DMS53 (cell line): ENCODE measurements at places on chromosomes 13 and 19.

- DNase-seq, result peak; percentile 93
Observed at GRCh38 chr19:55452749-55453346, 8.6 kb downstream of the ISOC2 start.

DNA sequence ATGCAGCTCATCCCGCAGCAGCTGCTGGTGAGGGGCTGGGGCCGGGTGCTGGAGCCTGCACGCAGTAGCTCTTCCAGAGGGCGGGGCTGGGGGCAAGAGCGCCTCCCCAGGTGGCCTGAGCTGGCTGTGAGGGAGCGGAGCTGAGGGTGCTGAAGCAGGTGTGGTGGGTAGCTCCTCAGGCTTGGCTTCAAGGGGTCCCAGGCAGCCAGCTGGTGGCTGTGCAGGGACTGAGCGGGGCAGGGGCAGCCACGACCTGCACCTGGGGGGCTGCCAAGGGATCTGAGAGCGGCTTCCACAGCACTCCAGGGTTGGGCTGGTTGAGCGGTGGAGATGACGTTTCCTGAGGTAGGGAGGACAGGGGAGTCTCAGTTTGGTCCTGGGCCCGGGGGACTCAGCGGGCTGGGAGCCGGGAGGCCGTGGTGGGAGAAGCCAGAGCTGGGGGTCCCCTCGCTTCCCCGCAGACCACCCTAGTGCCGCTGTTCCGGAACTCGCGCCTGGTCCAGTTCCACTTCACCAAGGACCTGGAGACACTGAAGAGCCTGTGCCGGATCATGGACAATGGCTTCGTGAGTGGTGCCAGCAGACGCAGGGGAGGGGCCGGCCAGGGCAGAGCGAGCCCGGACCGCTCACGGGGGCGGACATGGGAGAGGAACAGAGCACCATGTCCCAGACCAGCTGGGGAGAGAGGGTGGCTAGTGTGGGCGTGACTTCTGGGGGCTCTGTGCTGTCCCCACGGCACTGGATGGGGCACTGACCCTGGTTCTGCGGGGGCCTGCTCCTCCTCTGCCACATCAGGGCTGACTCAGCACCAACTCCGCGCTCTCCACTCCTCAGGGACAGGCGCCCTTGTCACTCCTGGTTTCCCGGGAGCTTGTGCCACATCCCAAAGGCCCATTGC is 7.4 kb downstream of the PTOV1 start:
- peak; percentile 35 for DNase-seq

DNA sequence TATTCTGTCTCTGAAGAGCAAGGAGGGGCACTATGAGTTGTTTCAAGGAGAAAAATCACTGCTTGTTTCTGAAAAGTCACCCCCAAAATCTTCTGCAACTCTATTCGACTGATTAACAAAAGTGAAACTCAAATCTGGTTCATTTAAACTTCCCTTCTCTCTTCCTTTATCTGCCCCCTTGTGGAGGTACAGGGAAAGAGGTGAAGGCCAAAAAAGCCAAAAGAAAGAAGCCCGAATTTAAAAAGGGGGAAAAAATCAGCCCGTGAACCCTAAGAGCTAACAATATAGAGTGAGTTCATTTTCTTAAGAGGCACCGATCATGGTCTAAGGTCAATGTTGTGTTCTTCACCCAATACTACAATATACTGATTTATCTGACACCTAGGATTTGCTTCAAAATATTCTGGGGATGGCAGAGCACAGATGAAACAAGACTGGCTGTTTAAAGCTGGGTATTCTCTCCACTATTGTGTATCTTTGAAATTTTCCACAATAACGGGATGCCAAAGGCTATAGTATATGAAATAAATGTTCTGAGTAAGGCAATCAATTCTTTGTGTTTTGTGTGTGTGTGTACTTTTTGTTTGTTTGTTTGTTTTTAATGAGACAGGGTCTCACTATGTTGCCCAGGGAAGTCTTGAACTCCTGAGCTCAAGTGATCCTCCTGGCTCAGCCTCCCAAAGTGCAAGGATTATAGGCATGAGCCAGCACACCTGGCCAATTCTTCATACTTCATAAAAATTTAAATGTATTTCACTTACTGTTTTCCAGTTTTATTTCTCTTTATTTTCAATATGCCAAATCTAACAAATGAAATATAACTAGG is 55.0 kb upstream of the EEF1AKMT1 start:
- DNase-seq, result peak; percentile 74

GRCh38 chr19:35117116-35117515 is 1.5 kb downstream of the FXYD3 start:
- no peak for DNase-seq

DNA sequence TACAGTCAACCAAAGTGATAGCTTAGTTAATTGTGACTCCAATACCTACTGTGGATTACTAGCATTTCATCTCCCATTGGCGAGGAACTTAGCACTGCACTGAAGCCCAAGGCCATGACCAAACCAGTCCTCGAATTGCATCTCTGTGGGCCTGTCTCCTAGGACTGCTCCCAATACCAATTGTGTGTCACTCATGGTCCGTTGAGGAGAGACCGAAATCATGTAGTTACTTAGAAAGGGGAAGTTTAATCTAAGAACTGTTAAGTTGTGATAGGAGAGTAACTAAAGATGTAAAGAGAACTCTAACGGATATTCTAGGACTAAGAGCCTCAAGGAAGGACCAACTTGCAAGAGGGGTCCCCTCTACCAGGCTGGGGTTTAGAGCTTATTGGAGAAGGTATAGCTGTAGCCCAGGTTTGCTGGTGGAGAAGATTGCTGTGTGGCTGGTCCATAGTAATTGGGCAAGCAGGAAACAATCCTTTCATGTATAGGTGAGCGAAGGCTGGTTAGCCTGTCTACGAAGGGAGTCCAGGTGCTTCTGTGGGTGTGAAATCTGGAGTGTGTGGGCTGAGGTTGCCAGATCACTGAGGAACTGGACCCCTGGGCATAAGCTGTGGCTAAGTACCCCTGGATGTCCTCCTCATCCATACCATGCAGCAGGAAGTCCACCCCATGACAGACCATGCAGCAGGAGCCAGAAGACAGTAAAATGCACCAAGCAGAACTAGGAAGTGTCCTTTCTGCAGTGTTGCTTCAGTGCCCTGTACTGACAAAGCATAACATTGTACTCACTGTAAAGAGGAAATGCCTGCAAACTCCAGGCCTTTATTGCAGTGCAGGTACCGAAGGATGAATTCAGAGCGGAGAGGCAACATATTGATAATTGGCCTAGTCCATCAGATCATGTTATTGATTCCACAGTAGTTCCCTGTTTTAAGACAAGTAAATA is 30.8 kb downstream of the DNAJC3 start:
- no peak for DNase-seq

DNA sequence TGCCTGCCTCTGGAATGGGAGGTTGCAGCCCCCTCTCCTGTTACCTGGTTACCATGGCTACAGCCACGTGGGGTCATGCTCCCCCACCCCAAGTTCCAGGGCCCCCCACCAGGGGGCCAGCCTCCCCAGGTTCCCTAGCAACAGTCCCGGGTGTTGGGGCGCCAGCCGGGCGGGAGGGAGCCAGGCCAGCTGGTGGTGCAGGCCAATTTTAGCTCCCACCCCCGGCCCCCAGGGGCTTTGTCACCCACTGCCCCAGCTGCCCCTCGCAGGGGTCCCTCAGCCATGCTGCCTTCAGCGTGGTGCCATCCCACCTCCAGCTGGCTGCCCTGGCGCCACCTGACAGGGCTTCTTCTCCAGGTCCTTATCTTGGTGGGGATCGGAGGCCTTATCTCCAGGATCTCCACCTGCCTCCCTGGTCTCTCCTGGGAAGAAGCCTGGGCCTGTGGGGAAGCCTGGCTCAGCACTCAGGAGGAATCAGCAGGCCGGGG is 3.0 kb downstream of the MARK4 start:
- DNase-seq, result no peak

DNA sequence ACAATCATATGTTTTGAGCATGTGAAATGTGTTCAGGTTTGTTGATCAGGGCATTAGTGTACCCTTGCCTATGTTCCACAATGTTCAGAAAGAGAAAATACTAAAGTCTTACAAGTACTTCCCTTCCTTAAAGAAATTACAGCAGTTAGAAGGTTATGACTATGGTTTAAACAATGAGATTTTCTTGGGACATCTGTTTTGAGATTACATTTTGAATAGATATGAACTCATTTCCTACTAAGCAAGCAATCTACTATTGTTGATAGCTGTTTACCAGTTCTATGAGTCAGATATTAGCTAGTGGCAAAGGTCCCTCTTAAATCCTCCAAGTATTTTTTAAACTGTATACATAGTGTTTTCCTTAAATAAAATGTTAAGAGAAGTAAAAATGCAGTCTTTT is 241.3 kb downstream of the DACH1 start:
- peak; percentile 17 for DNase-seq

GRCh38 chr19:17721821-17722220 is 2.5 kb downstream of the MAP1S start:
- DNase-seq, result no peak

GRCh38 chr19:49999371-50000010 is 25.7 kb downstream of the VRK3 start:
- DNase-seq, result no peak

DNA sequence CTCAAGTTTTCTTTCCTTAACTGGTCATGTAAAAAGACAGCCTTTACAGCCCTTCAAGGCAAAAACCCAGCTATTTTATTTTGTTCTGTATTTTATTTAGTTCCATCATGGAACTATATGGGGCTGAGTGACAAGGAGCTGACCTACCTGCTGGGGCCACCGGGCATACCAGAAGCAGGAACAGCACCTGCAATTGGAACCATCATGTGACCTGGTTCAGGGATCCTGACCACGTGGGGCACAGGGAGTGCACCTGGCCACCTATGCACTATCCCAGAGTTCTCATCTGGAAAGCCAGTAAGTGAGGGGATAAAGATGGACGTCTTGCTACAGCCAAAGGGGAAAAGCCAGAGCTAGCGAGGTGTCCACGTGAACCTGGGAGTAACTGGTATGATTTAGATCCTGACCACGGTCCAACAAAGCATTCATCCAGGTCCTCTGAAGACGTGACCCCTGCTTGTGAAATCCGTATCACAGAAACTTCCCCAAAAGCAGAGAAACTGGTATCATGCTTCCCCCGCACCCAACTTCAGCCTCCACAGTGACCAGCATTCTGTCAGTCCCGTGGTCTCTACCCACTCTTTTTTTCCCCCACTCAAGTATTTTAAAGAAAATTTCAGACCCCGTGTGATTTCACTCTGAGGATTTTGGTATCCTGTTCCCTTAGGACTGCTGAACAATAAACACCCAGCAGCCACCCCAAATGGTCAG is 40.5 kb upstream of the SLC15A1 start:
- DNase-seq, result no peak

- no peak for DNase-seq
Observed at GRCh38 chr13:27133889-27134288, 37.7 kb downstream of the USP12 start.

DNA sequence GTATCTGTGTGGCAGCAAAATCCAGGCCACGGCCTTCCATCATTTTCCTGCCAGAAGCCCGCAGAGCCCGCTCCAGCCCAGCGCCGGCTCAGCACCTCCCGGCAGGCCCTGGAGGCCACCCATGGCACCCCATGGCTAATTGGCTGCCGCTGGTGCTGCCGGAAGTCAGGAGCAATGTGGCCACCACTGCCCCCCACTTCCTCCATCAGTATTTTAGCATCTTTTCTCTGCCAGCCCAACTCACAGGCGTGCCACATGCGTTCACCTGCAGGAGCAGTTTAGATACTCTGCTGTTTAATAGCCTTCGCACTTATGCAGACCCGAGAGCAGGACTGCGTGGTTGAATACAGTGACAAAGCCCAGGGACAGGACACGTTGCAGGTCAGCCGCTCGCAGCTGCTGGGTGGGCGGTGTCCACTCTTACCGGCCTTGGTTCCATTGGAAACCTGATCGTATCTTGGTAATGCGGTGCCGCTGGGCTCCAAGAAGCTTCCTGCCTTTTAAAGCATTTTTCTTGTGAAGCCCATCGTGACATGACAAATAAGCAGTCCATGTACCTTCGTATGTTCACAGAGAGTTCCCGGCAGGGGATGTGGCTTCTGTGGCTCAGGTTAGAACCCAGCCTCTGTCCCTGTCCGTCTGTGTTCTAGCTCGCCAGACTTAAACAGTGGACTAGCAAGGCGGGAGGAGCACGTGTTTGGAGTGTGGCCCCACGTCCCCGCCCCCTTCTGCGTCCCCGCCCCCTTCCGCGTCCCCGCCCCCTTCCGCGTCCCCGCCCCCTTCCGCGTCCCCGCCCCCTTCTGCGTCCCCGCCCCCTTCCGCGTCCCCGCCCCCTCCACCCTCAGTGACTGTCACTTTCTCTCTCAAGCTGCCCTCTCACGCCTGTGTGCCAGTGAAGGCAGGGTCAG is 162.0 kb upstream of the SOX1 start:
- no peak for DNase-seq

- peak; percentile 52 for DNase-seq
Observed at GRCh38 chr19:39389631-39390414, 1.1 kb downstream of the PAF1 start.

DNA sequence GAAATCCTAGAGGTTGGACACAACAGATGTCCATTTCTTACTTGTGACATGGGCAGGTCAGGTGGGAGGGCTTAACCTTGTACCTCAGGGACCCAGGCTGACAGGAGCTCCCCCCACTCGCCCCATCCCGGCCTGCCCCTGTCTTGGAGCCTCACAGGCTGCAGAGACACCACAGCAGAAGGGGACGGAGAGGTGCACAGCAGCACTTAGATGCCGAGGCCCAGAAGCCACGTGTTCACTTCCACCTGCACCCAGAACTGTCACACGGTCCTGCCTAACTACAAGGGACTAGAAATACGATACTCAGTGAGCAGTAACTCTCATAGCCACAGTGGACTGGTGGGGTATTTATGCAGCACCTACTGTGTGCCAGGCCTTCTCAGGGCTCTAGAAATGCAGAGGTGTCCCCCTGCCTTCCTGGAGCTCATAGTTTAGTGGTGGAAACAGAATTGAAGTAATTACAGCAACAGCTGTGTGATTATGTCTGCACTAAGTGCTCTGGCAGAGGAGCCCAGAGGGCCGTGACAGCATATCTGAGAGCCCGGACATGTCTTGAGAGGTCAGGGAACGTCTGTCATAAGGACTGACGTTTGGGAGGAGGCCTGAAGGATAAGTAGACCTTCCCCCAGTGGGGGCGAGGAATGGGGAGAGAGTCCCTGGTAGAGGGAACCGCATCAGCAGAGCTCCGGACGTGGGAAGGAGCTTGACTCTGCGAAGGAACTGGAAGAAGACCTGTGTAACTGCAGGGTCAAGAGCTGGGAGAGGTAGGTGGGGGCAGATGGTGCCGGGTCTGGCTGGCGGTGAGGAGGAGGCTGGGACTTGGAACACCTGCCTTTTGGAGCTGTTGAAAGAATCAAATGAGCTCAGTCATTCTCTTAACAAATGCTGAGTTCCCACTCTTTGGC is 130.0 kb downstream of the SIPA1L3 start:
- no peak for DNase-seq

- DNase-seq, result no peak
Observed at GRCh38 chr19:8446061-8446709, 1.4 kb downstream of the HNRNPM start.

- DNase-seq, result peak; percentile 93
Observed at GRCh38 chr19:55642153-55643002, 1.1 kb upstream of the ZNF581 start.

- no peak for DNase-seq
Observed at GRCh38 chr19:43331435-43332010, 22.0 kb upstream of the CD177 start.
